ENCODE measurements at places on chromosomes 11 and 22. TPM values are rescaled to one million over a fixed set of nuclear protein-coding genes. Genes with fewer than 3 reads are reported as not detected.

USH1C gene
- not detected for total RNA-seq

C11orf65 gene
- not detected for total RNA-seq

NXF1 gene
- 101 TPM for total RNA-seq

DNA sequence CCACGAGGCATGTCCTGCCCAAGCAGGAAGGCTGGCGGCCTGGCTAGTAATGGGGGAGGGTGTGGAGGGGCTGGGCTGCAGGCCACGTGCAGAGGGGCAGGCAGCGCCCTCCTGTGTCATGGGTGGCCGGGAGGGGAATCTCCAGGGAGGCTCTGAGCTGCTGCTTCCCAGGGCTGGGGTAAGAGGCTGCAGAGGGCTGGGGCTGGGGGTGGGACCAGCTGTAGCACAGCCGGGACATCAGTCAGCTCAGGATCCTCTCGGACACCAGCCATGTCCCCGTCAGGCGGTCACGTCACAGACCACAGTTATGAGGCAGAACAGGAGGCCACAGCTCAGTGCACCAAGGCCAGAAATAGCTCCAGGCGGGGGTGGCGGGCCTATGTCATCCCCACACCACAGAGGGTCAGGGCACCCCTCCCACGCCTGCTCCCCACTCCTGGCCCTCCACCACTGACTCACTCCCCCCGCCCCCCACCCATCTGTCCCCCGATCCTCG lies 21.1 kb downstream of the RTN4R start:
- no peak for DNase-seq

DNA sequence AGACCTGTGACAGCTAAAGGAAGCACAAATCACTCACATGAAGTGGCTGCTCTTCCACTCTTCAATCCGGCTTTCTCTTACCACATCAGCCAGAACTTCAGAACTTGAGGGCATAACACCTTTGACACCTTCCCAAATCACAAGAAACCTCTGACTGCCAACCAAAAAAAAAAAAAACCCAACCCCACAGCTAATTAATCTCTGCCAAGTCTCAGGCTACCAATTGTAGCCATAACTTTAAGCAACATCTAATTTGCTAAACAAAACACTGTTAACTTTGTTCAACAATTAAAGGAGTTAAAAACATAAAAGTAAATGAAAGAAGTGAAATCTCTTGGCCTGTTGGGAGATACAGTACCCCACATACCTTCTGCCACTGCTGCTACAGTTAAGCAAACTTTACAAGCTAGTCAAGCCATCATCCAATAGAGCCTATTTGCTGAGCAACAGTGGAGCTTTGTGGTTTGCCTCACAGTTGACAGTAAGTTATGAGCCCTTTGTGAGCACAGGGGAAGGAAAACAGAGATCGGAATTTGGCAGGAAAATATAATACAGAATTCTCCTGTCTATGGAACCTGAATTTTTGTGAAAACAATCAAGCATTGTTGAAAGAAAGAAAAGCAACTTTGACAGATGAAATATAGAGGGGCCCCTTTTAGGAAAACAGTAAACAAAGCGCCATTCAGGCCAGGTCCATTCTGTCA lies at the start of gene SOX6:
SOX6 (minus strand) TSS at position 490 of the 704 bp plus-strand sequence. CDS start 15,298 bp downstream, outside the sequence.
- no peak for DNase-seq

Measured in omental fat pad (tissue), 4 donors.